IMR-90 (cell line): ENCODE measurements at places on chromosomes 1 and 21. TPM values are rescaled to one million over a fixed set of nuclear protein-coding genes. Genes with fewer than 3 reads are reported as not detected.

DNA sequence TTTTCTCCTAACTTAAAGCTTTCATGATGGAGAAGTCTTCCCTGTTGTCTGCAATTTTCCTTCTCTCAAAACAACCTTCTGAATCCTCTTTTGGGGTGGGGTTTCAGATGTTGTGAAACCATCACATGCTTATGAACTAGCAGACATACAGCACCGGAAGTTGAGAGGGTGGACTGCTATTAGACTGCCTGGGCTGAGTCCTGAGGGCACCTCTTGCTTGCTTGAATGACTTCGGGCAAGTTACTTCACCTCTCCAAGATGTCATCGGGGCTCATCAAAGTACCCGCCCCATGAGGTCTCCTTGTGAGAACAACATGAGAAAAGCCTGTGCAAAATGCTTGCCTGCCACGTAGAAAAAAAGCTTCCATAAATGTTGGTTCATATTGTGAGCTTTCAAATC lies 89.6 kb downstream of the CCDC185 start:
- DNase-seq = no peak
- no peak overlapping the region for H3K27ac ChIP-seq
- H3K4me1 ChIP-seq = no peaks in the 10 kb centered on the region
- H3K27me3 ChIP-seq = peaks cover 36% of the 10 kb centered on the region
- H3K36me3 ChIP-seq = no peaks in the 10 kb centered on the region

GRCh38 chr21:28974531-28975227 lies 18.0 kb downstream of the LTN1 start:
- no peaks in the 10 kb centered on the region for H3K27me3 ChIP-seq
- peak overlapping the region; percentile 35; the same call in 1 of the 2 replicates for H3K27ac ChIP-seq
- peaks cover 17% of the 10 kb centered on the region for H3K36me3 ChIP-seq
- no peak for DNase-seq

DNA sequence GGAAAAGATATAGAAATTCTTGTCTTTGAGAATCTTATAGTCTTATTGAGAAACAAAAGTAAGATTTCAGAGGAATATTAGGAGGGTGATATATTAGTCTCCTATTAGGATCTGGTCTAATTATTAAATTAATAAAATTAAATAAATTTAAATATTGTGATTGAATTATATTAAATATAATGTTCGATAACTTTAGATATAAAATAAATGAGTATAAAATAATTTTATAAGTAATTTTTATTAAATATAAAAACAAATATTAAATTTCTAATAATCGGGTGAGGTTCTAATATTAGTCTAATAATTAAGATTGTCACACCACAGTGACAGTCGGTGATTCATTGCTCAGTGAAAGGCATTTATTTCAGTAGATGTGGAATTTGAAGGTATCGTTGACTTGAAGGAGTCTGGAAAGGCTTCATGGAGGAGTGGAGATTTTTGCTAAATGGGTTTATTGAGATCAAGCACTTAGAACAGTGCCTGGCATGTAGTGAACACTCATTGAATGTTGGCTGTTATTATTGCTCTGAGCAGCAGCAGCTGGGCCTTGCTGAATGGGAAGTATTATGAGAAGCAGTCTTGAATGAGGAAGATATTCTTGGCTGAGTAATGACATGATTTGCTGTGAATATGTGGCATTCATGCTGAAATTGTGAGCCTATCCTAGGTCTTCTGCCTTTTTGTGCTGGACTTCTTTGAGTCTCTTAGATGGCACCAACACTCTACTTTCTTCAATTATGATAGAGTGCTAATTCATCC lies 74.6 kb downstream of the USP25 start:
- no peaks in the 10 kb centered on the region for H3K36me3 ChIP-seq
- no peak overlapping the region for H3K4me3 ChIP-seq
- no peaks in the 10 kb centered on the region for H3K27me3 ChIP-seq
- H3K4me1 ChIP-seq = peaks cover 3% of the 10 kb centered on the region

GRCh38 chr21:25396135-25396711 lies 211.1 kb downstream of the MRPL39 start:
- H3K4me3 ChIP-seq = no peak overlapping the region
- no peaks in the 10 kb centered on the region for H3K36me3 ChIP-seq
- H3K27me3 ChIP-seq = no peaks in the 10 kb centered on the region
- H3K27ac ChIP-seq = no peak overlapping the region

- DNase-seq = peak; percentile 96
- no peak overlapping the region for H3K4me3 ChIP-seq
- H3K36me3 ChIP-seq = no peaks in the 10 kb centered on the region
These were observed 115.2 kb downstream of the ROR1 start for GRCh38 chr1:63888984-63889383.

DNA sequence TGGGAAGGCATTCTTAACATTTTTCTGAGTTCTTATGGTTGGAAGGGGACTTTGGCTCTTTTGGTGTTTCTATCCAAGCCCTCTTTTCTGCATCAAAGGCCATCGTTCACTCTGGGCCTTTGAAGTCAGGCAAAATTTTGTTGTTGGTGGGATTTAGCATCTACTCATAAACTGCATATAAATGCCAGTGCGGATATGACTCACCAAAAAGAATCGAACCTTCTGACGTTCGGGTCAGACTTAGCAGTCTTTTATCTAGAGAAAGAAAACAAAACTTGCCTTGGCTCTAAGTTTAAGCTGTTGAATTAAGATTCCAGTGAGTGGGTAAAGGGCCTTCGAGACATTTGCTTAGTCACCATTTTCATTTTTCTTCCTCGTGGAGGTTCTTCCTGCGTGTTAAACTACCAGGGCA lies 51.4 kb downstream of the EVA1C start:
- peaks cover 17% of the 10 kb centered on the region for H3K4me1 ChIP-seq
- H3K36me3 ChIP-seq = no peaks in the 10 kb centered on the region
- peak overlapping the region; percentile 99 for H3K27ac ChIP-seq
- no peaks in the 10 kb centered on the region for H3K27me3 ChIP-seq
- peak; percentile 94 for DNase-seq

DNA sequence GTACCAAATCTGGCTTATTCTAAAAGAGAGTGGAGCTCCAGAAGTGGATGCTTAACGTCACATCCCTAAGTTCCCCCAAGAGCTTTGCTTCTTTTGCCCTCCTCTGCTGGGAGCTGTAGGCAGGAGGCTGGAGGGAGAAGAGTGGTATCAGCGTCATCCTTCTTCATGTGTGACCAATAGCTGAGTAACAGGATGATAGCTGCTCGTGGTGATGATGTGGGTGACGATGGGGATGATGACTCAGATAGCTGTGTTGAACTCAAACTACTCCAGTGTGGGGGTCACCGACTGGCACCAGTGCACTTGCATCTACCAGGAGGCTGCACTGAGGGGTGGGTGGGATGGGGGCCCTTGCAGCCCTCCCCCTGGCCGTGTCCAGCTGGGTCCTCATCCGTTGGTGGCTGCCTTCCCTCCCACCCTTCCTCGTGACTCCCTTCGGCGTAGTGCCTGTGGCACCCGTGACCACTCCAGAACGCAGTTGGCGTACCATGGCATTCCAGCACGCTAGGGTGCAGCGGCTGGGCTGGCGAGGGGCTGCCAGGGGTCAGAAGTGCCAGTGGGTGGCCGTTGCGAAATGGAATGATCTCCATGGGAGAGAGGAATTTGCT lies 1.1 kb downstream of the IGFN1 start:
- H3K4me1 ChIP-seq = 0 out of 2 replicates have a peak, but pooled peaks cover 1% of the 10 kb centered on the region
- no peaks in the 10 kb centered on the region for H3K36me3 ChIP-seq
- DNase-seq = peak; percentile 98
- no peak overlapping the region for H3K27ac ChIP-seq
- H3K4me3 ChIP-seq = no peak overlapping the region

DNA sequence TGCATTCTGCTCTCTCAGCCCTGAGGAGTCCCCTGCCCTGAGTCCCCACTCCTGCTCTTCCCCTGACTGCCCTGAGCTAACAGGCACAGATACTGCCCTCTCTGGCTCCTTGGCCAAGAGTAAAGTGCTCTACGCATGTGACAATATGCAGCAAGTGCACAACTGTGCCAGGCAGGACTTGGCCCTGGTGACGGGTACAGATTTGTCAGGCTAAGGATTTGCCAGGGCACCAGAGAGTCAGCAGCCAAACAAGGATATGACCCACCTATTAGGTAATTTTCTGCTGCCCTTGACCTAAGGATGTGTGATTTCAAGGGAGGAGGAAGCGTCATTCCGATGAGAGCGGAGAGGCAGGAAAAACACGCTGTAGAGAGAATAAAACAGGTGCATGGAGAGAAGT lies 339.0 kb downstream of the PTPRU start:
- H3K36me3 ChIP-seq = no peaks in the 10 kb centered on the region
- H3K4me3 ChIP-seq = no peak overlapping the region
- no peak overlapping the region for H3K27ac ChIP-seq
- H3K4me1 ChIP-seq = peaks cover 4% of the 10 kb centered on the region; the same call in 1 of the 2 replicates

GRCh38 chr1:167634435-167634834 lies 4.4 kb downstream of the RCSD1 start:
- peaks cover 60% of the 10 kb centered on the region for H3K27me3 ChIP-seq
- H3K27ac ChIP-seq = no peak overlapping the region
- H3K36me3 ChIP-seq = no peaks in the 10 kb centered on the region

- no peak overlapping the region for H3K4me3 ChIP-seq
- H3K27ac ChIP-seq = no peak overlapping the region
These were observed 179.7 kb downstream of the TNFSF18 start for GRCh38 chr1:172870901-172871606.

DNA sequence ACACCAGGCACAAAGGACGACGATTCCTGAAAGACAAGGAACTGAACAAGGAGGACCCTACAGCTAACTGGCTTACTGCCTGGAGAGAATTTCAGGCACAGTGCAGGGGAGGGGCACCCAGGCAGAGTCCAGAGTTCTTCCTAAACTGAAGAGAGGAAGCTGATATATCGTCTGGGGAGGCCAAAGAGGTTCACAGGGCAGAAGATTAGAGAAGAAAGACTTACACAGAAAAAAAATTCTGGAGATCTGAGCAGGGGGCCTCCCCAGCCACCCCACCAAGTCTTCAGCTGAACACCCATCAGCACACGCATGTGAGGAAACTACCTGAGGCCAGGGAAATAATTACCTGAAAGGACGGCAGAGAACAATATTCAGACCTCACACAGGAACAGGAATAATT lies 24.6 kb downstream of the SORT1 start:
- no peak overlapping the region for H3K4me3 ChIP-seq
- peaks cover 27% of the 10 kb centered on the region for H3K4me1 ChIP-seq
- no peaks in the 10 kb centered on the region for H3K27me3 ChIP-seq
- no peak for DNase-seq
- H3K36me3 ChIP-seq = no peaks in the 10 kb centered on the region

DNA sequence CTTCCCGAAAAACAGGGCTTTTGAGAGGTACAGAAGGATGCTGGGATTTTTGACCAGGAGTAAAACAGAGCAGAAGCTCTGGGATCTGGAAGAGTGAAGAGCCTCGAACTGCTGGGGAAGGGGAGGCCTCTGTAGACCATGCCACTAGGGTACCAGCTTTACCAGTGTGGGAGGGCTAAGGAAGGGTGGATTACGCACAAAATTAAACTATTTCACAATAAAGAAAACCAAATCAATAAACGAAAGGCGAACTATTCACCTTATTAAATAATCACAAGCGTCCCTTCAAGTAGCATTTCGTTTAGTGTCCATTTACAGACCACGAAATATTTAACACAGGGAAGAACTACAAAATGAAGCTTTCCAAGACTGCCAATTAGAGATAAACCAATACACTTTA lies 723 bp downstream of the CZIB start:
- no peaks in the 10 kb centered on the region for H3K27me3 ChIP-seq
- peak overlapping the region; percentile 98 for H3K4me3 ChIP-seq
- H3K36me3 ChIP-seq = peaks cover 20% of the 10 kb centered on the region
- H3K27ac ChIP-seq = peak overlapping the region; percentile 68
- DNase-seq = peak; percentile 4

DNA sequence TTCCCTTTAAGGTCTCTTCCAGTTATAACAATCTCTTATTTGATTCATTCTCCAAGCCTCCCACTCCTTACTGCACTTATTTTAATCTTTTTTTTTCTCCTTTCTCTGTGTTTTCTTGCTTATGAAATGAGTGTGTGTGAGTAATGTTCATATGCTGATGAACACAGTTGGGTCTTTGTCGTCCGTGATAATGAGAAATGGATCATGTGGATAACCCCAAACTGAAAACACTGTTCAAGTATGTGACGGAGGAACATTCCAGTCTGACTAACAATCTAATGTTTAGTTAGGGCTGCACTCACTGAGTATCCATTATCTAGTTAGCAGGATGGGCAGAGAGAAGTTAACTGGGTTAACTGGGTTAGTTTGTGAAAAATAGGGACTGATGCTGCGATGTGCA lies 253.1 kb upstream of the DUSP10 start:
- no peaks in the 10 kb centered on the region for H3K27me3 ChIP-seq
- H3K27ac ChIP-seq = peak overlapping the region; percentile 58
- peaks cover 32% of the 10 kb centered on the region for H3K4me1 ChIP-seq

DNA sequence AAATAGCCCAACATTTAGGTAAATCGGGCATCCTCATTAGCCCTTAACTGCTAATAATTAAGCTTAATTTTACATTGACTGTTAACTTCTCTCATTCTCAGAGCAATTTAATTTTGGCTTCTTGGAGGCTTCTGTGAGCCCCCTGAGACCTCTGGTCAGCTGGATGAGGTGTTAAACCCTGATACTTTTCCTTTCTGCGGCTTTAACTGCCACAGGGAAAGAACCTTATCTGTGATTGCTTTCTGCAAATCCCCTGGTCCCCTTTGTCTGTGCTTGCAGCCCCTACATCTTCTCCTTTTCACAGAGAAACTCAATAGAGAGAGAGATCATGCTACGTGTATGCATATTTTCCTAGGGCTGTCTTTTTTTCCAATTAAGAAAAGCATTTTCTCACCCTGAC lies 184.5 kb upstream of the CSF3R start:
- no peak for DNase-seq
- H3K27ac ChIP-seq = no peak overlapping the region
- no peaks in the 10 kb centered on the region for H3K36me3 ChIP-seq
- no peak overlapping the region for H3K4me3 ChIP-seq

- peaks cover 8% of the 10 kb centered on the region for H3K4me1 ChIP-seq
- no peaks in the 10 kb centered on the region for H3K36me3 ChIP-seq
- no peak overlapping the region for H3K27ac ChIP-seq
These were observed 5.9 kb downstream of the CEP170 start for GRCh38 chr1:243249214-243249613.

GRCh38 chr1:118113261-118113660 lies 71.8 kb downstream of the SPAG17 start:
- no peaks in the 10 kb centered on the region for H3K36me3 ChIP-seq
- no peaks in the 10 kb centered on the region for H3K4me1 ChIP-seq
- H3K4me3 ChIP-seq = no peak overlapping the region
- H3K27ac ChIP-seq = no peak overlapping the region

- H3K27me3 ChIP-seq = peaks cover 80% of the 10 kb centered on the region
- no peaks in the 10 kb centered on the region; the same call in 1 of the 2 replicates for H3K4me1 ChIP-seq
- peak; percentile 51 for DNase-seq
- no peaks in the 10 kb centered on the region for H3K36me3 ChIP-seq
- peak overlapping the region; percentile 64 for H3K4me3 ChIP-seq
- no peak overlapping the region for H3K27ac ChIP-seq
These were observed 884 bp downstream of the LHX4 start for GRCh38 chr1:180230791-180231505.

DNA sequence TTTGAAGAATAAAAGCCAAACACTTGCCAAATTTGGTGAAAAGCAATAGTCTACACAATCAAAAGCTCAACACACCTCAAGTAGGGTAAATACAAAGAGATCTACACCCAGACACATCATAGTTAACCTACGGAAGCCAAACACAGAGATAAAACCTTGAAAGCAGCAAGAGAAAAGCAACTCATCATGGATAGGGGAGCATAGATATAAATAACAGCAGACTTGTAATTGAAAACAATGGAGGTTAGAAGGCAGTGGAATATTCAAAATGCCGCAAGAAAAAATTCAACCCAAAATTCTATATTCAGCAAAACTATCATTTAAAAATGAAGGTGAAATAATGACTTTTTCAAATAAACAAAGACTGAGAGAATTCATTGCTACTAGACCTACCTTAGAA lies 105.1 kb downstream of the ITSN1 start:
- H3K27ac ChIP-seq = no peak overlapping the region
- no peaks in the 10 kb centered on the region for H3K27me3 ChIP-seq
- H3K4me1 ChIP-seq = no peaks in the 10 kb centered on the region
- no peak overlapping the region for H3K4me3 ChIP-seq

PCAT6 gene
- total RNA-seq = 0.56 TPM in 1 of 2 replicates, not detected in the other

TBX19 gene
- total RNA-seq = 0.18 and 0.28 TPM in 2 replicates

SLC44A3 gene
- 0.54 and 0.56 TPM in 2 replicates for total RNA-seq

OR2L8 gene
- not detected in 2 replicates for total RNA-seq

ESRRG gene
- total RNA-seq = 0.54 and 0.56 TPM in 2 replicates
